ENCODE measurements at places on chromosomes 2 and 18.

GRCh38 chr2:38959938-38960608 lies 70.4 kb downstream of the ARHGEF33 start:
- peak; percentile 88 for DNase-seq

DNA sequence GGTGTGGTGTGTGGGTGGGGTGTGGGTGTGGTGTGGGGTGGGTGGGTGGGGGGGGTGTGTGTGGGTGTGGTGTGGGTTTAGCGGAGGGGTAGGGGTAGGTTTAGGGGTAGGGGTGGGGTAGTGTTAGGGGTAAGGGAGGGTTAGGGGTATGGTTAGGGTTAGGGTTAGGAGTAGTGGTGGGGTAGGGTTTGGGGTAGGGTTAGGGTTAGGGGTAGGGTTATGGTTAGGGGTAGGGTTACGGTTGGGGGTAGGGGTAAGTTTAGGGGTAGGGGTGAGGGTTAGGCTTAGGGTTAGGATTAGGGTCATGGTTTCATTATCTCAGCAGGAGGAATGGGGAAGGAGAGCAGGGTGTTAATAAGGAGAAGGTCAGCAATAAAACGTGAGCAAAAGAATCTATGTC lies 11.3 kb upstream of the PARD6G start:
- DNase-seq = no peak

DNA sequence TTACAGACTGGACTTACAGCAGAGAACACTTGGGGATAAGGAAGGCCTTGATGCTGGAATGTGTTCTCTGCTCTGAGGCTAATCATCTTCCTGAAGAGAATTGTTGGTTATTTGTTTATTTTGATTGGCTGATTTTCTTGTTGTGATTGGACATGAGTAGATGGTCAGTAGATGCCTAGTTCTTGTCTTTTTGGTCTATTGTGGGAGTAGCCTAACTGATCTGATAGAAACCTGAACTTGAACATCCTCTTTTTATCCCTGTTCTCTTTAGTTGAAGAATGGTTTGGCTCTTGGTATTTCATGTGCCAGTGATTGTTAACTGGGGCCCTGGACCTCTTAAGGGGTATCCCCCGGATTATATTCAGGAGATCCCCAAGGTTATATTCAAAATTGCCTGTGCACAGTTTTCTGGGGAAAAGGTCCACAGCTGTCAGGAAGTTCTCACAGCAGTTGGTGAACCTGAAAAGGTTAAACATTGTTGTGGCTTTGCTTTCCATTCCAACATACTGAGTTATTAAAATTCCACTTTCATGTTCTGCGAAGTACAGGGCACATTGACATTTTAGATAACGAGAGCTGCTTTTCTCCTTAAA lies 13.6 kb downstream of the TWSG1 start:
- DNase-seq = peak; percentile 74

GRCh38 chr2:19408592-19408991 lies 50.2 kb upstream of the OSR1 start:
- peak; percentile 16 for DNase-seq

GRCh38 chr2:48474574-48475298 lies 55.2 kb upstream of the STON1 start:
- DNase-seq = peak; percentile 57

DNA sequence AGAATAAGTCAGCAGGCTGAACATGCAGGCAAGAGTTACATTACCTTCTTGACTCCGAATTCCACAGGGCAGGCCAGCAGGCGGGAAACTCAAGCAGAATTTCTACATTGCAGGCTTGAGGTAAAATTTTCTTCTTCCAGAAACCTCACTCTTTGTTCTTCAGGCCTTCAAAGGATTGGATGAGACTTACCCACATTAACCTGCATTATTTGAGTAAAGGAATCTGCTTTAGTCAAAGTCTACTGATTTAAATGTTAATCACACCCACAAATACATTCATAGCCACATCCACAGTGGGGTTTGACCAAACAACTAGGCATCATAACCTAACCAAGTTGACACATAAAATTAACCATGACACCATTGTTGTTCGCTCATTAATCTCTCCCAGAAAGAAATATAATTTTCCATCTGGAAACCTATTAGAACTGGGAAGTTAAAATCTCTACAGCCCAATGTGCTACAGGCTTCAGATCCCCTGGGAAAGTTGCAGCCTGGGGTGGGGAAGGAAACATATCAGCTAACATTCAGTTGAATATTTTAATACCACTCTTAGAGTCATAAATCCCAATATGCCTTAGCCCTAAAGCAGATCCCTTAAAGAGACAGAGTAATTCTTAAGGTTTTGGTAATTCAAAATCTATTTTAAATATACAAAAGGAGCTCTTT lies 468.2 kb upstream of the TNP1 start:
- no peak for DNase-seq

GRCh38 chr2:103353774-103354173 lies 591.9 kb downstream of the TMEM182 start:
- no peak for DNase-seq

GRCh38 chr2:179622112-179622511 lies 239.3 kb downstream of the ZNF385B start:
- no peak for DNase-seq

DNA sequence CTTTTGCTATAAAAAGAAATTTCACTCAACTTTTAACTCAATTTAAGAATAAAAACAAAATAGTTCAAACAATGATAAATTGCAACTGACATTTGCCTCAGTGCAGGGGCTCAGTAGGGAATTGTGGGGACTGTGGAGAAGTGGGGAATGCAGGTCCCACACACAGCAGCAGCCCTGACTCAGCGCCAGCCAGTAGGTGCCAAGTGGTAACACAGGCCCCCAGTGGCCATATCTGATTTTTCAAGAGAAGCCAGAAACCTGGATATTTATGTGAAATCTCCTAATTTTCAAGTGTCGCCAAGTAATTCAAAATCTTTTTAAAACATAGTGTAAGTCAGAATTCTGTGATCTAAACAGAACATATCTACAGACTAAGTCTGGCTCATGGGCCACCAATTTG lies 186.3 kb downstream of the EN1 start:
- DNase-seq = no peak

DNA sequence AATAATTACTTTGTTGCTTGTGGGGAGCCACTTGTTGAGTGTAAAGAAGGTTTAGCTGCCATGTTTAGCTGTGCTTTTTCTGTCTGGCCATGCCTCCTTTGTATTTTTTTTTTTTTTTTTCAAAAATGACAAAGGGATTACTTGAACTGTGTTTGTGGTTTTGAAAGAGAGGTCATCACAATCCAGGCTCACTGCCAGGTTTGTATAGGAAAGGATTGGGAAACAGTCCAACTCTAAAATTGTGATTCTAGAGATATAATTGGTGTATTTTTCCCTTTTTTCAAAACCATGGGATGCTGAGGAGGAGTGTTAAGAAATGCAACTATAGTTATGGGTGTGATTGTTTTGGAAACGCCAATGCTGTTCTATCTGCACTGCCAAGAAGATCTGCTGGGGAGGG lies 4.3 kb downstream of the ITPRIPL1 start:
- DNase-seq = peak; percentile 74

GRCh38 chr2:64770137-64770780 lies 116.5 kb upstream of the SERTAD2 start:
- DNase-seq = peak; percentile 41

GRCh38 chr2:172095905-172096625 lies 6.6 kb downstream of the DLX2 start:
- no peak for DNase-seq

GRCh38 chr2:1707771-1708418 lies 36.4 kb downstream of the PXDN start:
- DNase-seq = peak; percentile 75

GRCh38 chr2:152395103-152395502 lies 60.1 kb downstream of the FMNL2 start:
- peak; percentile 44 for DNase-seq

DNA sequence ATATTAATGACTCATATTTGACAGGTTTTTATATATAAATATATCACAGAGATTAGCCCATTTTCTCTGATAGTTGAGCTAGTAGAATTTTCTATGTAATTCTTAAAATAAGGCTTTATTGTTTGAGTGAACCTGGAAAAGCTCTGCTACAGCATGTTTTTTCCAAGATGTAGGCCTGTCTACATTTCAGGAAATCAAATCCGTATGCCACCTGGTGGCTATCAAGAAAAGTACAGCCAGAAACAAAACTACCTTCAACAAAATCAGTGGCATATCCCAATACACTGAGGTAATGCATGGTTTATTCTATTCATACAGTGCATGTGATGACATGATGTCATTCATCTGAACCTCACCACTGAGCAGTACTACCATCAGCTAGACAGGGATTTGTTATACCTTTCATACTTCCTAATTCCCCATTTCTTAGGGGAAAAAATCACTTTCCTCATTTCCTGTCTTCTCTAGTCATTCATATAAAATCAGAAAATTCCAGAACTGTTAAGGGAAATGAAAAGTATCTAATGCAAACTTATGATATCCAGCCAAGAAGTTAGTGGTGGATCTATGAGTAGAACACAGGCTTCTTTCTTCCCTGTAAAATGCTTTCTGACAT lies 310.4 kb upstream of the SYT4 start:
- DNase-seq = peak; percentile 76

GRCh38 chr2:232931636-232932035 lies 61.6 kb downstream of the SNORC start:
- DNase-seq = no peak

DNA sequence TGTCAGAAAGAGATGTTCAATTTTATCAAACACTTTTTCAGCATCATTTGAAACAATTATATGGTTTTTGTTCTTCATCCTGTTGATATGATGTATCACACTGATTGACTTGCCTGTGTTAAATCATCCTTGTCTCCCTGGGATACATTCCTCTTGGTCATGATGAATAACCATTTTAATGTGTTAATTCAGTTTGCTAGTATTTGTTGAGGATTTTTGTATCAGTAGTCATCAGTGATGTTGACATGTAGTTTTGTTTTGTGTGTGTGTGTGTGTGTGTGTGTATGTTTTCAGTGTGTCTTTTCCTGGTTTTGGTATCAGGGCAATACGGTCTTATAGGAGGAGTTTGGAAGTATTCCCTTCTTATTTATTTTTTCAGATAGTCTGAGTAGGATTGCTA lies 325.4 kb downstream of the ZNF804A start:
- no peak for DNase-seq

DNA sequence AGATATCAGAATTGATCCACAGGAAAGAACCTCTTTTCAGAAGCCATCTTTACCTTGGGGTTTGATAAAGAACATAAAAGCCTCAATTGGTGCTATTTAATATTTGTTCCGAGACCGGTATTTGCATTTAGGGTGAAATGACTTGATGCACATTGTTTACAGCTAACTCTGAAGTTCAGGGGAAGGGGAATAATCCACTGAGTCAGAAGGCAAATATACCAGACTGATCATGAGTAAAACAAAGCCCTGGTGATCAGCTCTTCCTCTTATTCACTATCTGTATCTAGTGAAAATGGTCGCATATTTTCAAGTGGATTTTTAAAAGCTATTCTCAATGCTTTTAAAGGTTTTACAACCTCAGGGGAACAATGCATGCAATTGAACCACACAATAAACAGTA lies 53.0 kb upstream of the ATP8B1 start:
- no peak for DNase-seq

- DNase-seq = no peak
These were observed 153.7 kb downstream of the SNTG2 start for GRCh38 chr2:1104364-1104763.

DNA sequence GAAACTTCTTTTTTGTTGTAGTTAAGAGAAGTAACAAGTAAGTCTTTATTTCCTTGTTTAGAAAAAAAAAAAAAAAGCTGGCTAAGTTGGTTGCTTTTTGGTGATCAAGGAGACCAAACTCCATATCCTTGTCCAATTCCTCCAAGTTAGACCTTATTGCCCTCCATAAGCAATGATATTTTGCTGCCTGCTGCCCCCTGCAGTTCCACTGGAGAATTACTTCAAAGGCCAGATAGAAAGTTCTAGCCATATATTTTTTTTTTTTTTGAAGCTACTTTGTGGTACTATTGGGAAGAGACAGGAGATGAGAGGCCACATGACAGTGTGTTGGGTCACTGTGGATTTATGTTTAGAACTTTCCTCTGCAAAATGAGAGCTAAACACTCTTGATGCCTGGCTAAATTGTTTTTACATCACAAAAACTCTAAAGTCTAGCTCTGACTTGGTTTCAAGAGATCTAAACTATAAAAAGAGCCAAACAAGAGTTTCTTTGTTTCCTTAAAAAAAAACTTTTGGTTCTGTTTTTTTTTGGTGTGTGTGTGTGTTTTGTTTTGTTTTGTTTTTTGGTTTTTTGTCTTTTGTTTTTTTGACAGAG lies 80.7 kb upstream of the RASGRP3 start:
- peak; percentile 73 for DNase-seq

DNA sequence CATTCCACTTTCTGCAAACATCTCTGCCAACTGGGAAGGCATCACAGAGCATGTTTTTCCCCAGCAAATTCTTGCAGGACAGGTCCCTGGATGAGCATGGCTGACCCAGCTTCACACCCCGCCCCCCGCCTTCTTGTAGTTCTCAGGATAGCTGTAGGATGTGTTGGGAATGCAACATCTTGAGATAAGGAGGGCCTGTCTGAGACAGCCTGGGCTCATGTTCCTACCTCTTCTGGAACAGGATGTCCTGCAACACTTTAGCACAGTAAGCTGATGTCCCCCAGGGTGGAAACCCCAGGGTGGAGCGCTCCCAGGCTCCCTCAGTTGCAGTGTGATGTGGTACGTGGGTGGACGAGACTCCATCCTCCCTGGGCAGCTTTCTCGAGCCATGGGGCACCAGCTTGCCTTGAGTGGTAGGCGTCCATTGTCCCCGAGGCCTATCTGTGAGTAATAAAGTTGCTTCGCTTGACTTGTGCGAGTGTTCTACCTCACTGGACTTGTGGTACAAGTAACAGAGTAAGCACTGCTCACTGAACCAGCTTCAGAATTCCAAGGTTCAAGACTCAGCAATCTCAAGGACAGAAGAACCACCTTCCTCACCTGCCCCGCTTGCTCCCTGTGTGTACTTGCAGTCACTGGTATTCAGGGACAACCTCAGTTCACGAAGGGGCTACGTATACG lies 48.6 kb downstream of the EMX1 start:
- DNase-seq = peak; percentile 9

DNA sequence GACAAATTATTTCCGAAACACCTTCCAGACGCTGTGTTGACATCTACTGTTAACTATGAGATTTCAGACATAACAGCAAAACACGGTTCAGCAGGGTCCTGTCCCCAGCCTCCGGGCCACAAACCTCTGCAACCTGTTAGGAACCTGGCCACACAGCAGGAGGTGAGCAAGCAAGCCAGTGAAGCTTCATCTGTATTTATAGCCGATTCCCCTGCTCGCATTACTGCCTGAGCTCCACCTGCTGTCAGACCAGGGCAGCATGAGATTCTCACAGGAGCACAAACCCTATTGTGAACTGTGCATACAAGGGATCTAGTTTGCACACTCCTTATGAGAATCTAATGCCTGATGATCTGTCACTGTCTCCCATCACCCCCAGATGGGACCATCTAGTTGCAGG lies 31.1 kb downstream of the NDUFA10 start:
- DNase-seq = peak; percentile 4

GRCh38 chr2:145185696-145186095 lies 665.8 kb upstream of the ZEB2 start:
- DNase-seq = peak; percentile 31

- no peak for DNase-seq
These were observed 365 bp downstream of the NDUFB3 start for GRCh38 chr2:201072201-201072530.

Data from choroid plexus epithelial cell (primary cell).